ENCODE measurements at places on chromosomes 4 and X. TPM values are rescaled to one million over a fixed set of nuclear protein-coding genes. Genes with fewer than 3 reads are reported as not detected.

GRCh38 chr4:38925492-38926413 lies 58.1 kb downstream of the FAM114A1 start:
- no peak for DNase-seq

GRCh38 chr4:2599304-2599654 lies 62.8 kb downstream of the FAM193A start:
- no peak for DNase-seq

Gene RIPPLY1
- 0.34 TPM for polyA plus RNA-seq

Gene MFAP3L
- 2.1 TPM for polyA plus RNA-seq

- DNase-seq: no peak
Measured at GRCh38 chr4:92497141-92497540, 193.4 kb downstream of the GRID2 start.

DNA sequence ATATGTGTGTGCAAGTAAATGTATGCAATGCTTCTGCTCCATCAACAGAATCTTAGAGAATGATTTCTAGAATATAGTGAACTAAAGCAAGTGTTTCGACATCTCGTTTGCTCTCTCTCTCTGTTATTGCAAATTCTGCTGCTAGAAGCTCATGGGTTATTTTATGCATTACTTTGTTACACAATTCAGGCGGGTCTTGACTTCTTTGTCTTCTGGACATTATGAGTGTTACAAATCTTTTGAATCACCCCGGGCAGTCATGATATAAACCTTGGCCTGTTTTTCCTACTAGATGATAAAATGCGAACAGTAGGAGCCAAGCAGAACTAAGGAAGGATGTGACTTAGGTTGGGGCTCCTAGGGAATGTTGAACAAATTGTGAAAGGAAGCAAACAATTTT lies 166.4 kb upstream of the SFRP2 start:
- no peak for DNase-seq

GRCh38 chrX:112190646-112191045 lies 108.1 kb upstream of the TRPC5 start:
- no peak for DNase-seq

GRCh38 chr4:106049490-106049889 lies 154.2 kb downstream of the NPNT start:
- DNase-seq: no peak

Gene GALNT7
- polyA plus RNA-seq: 0.99 TPM

Gene UGT8
- 0.05 TPM for polyA plus RNA-seq
